ENCODE measurements at places on chromosomes 11 and 22.
A peak's percentile ranks its signal among the peaks of the same experiment; 100 is the strongest.

DNA sequence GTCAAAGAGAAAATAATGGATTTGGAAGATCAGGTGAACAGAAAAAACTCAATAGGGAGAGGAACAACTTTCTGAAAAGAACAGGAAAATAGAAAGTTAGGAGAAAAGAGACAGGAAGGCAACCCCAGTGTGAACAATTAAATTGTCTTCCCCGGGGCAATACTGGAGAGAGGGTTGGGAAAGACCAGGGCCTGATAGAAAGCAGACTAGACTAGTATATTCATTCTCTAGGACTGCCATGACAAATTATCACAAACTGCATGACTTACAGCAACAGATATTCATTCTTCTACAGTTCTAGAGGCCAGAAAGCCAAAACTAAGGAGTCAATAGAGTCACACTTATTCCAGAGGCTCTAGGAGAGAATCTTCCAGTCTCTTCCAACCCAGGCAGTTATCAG lies 482.8 kb downstream of the SOX6 start:
- no peak for DNase-seq

GRCh38 chr22:26079009-26079408 lies 90.3 kb upstream of the SEZ6L start:
- DNase-seq = no peak

DNA sequence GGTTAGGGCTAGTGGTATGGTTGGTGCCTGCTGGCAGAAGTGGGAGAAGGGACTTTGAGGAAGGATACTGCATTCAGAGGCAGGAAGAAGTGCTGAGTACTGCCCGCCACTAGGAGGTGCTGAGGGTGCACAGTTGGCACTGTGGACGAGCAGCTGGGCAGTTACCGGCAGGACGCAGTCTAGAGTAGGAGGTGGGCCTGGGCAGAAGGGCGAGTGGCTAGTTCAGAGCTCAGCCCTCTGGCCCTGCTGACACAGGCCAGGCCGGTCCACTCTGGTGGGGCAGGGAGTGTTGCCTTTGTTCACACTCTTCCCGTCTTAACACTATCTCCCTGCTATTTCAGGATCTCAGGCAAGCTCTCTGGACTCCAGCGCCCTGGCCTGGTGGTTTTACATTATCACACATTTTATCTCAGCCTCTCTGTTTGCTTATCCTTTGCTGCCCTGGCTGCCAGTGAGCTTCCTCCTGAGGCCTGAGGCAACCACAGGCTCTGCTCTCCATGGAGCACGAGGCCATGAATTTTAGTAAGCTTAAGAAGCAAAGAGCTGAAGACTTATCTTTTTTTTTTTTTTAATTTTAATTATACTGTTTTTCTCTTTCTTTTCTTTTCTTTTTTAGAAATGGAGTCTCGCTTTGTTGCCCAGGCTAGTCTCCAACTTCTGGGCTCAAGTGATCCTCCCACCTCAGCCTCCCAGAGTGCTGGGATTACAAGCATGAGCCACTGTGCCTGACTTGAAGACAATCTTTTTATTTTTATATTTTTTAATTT lies 26.9 kb downstream of the SNAP29 start:
- DNase-seq = peak; percentile 21

DNA sequence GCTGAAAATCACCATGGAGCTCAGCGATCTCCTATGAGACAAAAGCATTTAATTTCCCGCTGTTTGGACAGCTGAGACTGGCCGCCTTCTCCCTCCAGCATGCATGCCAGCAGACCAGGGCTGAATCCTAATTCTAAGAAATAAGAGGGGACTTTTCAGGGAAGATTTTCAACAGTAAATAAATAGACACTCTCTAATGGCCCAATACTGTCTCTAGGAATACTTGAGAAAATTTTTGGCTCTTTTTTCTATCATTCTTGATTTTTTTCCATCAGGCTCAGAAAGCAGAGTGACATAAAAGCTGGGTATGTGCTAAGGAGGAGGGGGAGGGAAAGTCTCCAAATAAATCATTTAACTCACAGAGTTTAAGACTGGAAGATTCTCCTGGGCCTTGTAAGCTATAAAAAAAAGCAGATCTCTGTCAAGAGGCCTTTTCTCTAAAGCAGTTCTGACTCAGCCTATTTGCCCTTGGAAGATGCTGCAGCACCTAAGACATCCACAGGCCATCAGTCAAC lies 17.6 kb upstream of the SPON1 start:
- no peak for DNase-seq

GRCh38 chr11:60204922-60205321 lies 22.0 kb upstream of the MS4A6A start:
- DNase-seq = no peak

GRCh38 chr11:10236840-10237239 lies 57.2 kb downstream of the SBF2 start:
- no peak for DNase-seq

Data from NCI-H2081 treated with DMSO at 0.1 percent for 48 hours (cell line).